ENCODE measurements at places on chromosomes 16 and 17.
A peak's percentile ranks its signal among the peaks of the same experiment; 100 is the strongest.

GRCh38 chr17:79162012-79162963 is 87.7 kb downstream of the ENGASE start:
- DNase-seq: no peak

DNA sequence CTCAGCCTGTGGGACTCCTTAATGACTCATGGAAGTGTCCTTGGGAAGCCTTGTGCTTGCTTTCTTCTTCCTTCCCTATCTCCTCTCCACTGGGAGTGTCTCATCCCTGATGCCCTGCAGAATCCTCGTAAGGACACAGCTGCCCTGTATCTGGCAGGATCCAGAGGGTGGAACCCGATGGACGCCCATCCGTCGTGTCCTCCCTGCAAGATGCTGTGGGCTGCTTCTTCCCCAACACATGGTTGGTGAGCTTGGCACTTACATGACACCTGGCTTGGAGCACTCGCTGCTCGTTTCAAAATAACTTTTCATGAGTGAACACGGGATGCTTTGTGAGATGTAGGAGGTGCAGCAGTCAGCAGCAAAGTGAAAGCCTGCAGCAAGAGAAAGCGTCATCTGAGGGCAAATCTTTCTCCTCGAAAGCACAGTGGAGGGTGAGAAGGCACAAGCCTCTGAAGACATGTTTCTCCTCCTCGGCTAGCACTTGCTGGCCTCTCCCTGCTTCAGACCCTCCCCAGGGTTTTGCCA is 3.3 kb downstream of the CCL15 start:
- DNase-seq: no peak

GRCh38 chr16:72992142-72992601 is 55.8 kb downstream of the ZFHX3 start:
- peak; percentile 57 for DNase-seq

DNA sequence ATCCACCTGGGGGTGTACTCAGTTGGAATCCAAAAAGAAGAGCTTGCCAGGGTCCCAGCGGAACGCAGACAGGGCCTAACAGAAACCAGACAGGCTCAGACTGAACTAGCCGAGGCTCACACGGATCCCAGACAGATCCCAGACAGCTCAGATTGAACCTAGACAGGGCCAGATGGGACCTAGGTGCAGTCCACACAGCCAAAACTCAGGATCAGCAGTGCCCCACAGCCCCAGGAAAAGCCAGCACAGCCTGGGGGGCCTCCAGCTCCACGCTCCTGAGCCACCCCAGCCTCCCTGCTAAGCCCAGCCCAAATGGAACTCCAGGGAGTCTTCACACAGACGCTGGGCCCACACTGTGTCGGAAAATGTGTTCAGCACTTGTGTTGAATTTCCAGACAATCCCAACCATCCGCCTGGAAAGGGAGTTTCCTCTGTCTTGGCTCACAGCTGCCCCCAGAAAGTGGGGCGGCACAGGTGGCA is 7.5 kb downstream of the STX1B start:
- no peak for DNase-seq

- no peak for DNase-seq
These were observed 8.9 kb downstream of the ANKRD11 start for GRCh38 chr16:89481356-89481955.

GRCh38 chr17:32495359-32496231 is 8.8 kb downstream of the CDK5R1 start:
- DNase-seq: no peak

- peak; percentile 23 for DNase-seq
These were observed 706 bp downstream of the HLF start for GRCh38 chr17:55265311-55266021.

GRCh38 chr16:73046849-73047214 is 1.1 kb downstream of the ZFHX3 start:
- DNase-seq: no peak

GRCh38 chr16:75083813-75084212 is 32.8 kb downstream of the LDHD start:
- DNase-seq: no peak

DNA sequence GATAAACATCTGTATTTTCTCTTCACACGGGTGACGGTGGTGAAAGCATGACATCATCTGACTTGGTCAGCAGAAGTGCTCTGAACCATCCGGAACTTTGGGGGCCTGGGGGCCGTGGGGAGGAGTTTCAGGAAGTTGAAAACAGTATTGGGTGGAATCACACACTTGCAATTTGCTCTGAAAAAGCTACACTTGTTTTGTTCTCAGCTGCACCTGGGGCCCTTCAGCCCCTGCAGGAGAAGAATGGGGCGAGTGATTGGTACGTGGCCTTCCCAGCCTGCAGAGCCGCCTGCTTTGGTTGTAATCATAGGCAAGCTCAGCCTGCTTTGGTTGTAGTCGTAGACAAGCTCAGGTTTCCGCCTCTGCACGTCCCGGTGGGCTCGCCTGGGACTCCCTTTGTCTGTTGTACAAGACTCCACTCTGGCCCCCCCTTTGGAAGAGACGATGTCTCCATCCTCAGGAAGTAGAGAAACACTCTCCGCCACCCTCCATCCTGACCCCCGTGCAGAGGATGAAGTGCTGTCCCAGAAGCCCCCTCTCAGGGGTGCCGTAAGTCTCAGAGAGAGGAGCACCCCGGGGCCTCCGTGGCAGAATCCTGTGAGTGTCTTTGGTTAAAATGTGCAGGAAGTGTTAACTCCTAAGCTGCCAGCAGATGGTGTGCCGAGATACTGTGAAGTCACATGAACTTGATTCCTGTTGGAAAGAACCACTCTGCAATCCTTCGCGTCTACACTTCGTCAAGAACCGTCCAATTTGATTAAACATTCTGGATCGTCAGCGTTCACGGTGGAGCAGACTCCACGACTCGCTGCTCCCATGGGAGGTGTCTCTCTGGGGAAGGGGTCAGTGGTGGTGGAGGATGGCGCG is 5.4 kb downstream of the BANP start:
- peak; percentile 62 for DNase-seq

- no peak for DNase-seq
These were observed 87.3 kb upstream of the RPL38 start for GRCh38 chr17:74116087-74116717.

- peak; percentile 78 for DNase-seq
These were observed 74.5 kb upstream of the TNRC6C start for GRCh38 chr17:77884019-77884418.

DNA sequence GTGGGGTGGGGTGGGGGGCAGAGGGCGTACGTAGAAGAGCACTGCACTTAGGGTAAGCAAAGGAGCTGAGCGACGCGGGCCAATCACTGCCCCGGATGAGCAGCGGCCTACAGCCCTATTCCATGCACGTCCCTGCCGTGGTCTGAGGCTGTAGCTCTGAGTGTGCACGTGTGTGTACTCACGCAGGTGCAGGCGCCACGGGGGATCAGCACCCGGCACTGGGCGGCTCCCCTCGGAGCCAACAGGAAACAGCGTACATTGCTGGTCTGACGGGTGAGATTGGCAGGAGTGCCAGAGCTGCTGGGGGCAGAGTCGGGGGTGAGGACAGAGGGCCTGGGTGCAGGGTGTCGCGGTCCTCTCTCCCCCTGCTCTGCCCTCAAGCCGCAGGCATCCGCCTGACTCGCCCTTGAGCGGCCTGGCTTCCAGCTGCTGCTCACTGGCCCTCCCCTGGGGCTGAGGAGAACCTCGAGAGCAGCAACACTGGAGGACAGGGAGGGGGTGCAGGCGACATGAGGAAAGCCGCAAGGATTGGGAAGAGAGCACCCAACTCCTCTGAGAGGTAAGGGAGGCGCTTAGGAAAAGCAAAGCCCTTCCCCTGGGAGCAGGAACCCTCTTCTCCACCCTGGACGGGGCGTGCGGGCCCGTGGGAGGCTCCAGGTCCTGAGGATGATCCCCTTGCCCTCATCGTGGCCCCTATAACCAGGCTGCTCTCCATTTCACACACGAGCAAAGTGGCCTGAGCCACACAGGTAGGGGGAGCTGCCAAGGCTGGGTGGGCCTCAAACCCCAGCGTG is 57.8 kb downstream of the ENGASE start:
- no peak for DNase-seq

- no peak for DNase-seq
These were observed 3.8 kb downstream of the NACA2 start for GRCh38 chr17:61587242-61587641.

DNA sequence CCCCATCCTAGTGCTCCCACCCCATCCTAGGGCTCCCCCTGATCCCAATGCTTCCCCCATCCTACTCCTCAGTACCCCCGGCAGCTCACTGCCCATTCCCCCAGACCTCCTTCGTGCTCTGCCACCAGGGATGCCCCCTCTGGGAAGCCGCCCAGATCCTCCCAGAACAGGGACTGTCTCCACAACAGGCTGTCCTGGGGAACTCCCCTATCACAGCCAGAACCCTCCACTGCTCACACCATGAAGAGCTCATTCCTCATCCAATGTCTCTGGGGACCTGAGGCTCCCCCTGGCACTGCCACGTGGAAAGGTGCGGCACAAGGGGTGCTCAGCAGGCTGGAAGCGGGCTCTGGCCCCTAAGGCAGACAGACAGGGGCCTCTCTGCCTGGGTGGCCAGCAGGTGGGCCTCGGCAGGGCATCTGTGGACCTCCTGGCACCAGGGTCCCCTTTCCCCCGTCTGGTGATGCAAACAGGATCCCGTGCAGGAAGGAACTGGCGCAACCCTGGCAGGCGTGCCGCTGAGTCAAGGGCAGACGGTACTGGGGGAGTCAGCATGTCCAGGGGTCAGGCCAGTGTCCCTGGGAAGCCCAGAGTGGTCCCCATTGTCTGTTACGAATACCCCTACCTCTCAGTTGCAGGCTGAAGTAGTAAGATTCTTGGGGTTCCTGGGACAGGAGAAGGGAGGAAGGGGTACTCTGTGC is 14.8 kb upstream of the PVALEF start:
- DNase-seq: no peak

DNA sequence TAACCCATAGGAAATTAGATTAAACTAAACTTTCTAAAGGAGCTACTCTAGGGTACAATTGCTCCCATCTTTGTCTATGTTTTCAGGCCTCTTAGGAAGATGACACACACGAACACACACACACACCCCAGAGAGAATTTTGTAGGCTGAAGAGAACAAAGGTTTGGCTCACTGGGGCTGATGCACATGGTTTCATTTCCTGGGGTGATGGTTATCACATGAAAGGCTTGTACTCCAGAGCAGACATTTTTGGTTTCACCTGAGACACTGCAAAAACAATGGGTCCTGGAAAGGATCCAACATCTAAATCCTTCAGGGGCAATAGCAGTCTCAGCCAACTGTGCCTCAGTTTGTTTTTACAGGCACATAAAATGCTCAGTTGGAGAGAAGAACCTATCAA is 62.8 kb downstream of the GRB7 start:
- peak; percentile 22 for DNase-seq

DNA sequence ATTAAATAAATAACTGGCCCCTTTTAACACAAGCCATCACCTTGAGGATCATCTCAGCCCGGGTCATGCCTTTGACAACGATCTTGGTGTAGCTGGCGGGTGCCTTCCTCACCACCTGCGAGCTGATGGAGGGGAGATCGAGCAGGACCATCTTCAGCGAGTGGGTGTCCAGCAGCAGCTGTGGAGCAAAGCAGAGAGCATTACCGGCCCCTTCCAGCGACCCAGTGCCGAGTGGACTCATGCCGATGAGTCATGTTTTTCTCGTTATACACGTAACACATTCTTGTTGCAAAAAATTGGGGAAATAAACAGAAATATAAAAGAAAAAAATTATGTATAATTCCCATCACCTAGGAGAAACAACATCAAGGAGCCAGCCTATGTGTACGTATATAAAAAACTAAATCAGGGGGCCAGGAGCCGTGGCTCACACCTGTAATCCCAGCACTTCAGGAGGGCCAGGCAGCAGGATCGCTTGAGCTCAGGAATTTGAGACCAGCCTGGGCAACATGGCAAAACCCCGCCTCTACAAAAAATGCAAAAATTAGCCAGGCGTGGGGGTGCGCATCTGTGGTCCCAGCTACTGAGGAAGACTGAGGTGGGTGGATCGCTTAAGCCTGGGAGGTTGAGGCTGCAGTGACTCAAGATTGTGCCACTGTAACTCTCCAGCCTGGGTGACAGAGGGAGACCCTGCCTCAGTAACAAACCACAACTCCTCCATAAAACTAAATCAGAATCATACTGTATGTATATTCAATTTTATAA is 169.1 kb upstream of the RPH3AL start:
- DNase-seq: no peak

DNA sequence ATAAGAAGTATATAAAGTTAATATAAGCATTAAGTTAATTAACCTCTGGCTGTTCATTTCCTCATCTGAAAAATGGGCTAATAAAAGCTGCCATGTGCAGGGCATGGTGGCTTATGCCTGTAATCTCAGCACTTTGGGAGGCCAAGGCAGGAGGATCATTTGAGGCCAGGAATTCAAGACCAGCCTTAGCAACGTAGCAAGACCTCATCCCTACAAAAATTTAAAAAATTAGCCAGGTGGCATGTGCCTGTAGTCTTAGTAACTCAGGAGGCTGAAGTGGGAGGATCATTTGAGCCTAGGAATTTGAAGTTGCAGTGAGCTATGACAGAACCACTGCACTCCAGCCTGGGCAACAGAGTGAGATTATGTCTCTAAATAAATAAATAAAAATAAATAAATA is 40.6 kb upstream of the MMD start:
- no peak for DNase-seq

DNA sequence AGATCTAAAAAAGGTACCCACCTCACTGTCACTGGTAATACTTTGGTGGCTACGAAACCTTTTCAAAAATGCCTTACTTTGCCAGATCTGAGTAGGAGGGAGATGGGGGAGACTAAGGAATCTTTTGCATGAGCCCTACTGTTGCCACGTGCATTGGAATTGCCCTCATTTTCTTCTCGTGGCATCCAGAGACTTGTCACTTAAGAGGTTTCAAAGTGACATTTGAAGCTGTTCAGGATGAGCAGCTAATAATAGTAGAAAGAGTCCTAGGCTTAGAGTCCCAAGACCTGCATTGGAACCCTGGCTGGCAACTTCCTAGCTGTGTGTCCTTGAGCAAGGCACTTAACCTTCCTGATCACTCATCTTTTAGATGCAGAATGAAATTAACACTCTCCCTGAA is 43.5 kb downstream of the GPRC5B start:
- DNase-seq: no peak

GRCh38 chr17:76273445-76274111 is 8.4 kb downstream of the UBALD2 start:
- DNase-seq: no peak

DNA sequence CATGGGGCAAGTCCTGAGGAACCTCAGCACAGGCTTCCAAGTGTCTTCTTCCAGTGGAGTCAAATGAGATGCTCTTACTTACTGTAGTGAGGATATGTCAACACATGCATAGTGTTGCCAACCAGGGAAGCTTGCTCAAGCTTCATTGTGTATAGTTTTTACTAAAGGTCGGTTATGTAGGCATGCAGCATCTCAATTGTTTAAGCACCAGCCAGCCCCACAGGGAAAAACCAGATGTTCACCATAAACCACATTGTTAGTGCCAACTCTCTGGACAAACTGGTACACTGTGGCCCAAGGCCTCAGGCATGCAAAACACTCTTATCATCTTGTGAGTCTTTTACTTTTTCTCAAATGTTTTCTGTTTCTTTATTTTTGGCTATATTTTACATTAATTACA is 152.1 kb downstream of the PHKB start:
- DNase-seq: no peak

- no peak for DNase-seq
These were observed 308.3 kb downstream of the FOXL1 start for GRCh38 chr16:86886651-86887050.

GRCh38 chr17:41522301-41523224 is 3.9 kb upstream of the KRT15 start:
- DNase-seq: peak; percentile 18
